ENCODE measurements at places on chromosomes 6 and 20.

DNA sequence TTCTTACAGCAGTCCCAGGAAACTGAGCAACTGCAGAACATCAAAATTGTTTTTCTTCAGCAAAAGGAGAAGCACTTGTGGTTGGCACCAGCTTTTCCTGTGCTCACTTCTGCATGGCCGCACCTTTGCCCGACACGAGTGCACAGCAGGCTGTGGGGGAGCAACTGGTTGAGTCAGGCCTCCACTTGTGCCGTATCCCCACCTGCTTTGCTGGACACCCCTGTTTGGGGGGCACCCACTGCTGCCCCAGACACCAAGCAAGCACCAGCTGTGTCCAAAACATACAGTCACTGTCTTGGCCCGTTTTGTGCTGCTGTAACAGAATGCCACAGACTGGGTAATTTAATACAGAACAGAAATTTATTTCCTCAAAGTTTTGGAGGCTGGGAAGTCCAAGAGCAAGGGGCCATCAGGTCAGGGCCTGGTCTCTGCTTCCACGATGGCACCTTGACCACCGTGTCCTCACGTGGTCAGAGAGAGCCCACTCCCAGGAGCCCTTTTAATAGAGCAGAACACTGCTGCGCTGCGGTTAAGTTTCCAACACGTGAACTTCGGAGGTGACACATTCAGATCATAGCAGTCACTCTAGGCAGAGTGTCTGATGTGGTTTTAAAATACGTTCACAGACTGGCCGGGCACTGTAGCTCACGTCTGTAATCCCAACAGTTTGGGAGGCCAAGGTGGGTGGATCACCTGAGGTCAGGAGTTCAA, 8.7 kb upstream of the GMEB2 start:
- peak; percentile 76 for DNase-seq

DNA sequence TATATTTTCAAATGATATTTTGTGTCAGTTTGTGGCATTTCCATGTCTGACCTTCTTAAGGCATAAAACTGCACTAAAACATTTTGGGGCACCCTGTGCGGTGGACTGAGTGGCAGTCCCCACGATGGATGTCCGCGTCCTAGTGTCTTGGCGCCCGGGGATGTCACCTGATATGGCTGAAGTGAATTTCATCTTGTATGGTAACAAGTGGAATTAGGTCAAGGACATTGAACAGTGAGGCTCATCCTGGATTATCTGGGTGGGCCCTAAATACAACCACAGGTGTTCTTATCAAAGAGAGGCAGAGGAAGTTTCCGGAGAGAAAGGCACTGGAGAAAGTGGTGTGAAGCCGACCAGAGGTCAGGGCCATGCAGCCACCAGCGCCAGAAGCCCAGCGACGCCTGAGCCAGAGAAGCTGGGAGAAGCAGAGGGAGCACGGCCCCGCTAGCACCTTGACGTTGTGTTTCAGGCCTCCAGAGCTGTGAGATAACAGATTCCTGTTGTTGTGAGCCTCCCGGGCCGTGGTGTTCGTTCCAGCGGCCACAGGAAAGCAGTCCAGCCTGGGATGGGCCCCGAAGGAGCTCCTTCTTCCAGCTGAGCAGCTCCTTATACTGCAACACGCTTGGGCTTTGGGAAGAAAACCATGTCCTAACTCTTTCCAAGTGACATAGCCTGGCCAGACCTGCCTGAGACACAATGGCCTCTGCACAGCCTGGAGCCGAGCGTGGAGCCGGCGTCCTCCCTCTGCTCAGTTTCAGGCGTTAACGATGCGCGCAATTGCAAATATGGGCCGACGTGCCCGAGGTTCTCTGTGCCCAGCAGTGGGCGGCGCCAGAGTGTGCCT, 22.5 kb downstream of the THBS2 start:
- no peak for DNase-seq

- DNase-seq, result peak; percentile 18
These were observed 116.7 kb downstream of the JPH2 start for GRCh38 chr20:44070139-44070900.

GRCh38 chr20:61558726-61559125, 306.7 kb downstream of the CDH4 start:
- DNase-seq, result no peak

DNA sequence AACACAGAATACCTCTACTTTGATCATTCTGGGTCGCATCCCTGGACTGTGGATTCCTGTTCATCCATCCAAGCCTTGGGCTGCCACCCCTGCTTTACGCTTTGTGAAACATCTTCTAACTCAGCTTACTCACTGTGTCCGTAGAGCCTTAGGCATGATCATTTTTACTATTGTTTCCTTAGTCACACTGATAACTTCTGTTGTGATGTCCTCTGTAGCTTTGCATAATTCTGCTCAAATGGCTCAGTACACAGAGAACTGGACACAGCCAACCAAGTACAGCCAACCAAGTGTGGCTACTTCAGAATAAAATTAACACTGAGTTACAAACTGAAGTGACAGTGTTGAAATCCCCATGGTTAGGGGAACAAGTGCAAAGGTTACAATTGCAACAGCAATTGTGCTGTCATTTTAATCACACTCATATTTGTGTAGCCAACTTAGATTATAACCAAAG, 8.6 kb upstream of the FKBP1A start:
- no peak for DNase-seq

GRCh38 chr6:6981681-6982322, 126.0 kb upstream of the RREB1 start:
- DNase-seq, result peak; percentile 5

DNA sequence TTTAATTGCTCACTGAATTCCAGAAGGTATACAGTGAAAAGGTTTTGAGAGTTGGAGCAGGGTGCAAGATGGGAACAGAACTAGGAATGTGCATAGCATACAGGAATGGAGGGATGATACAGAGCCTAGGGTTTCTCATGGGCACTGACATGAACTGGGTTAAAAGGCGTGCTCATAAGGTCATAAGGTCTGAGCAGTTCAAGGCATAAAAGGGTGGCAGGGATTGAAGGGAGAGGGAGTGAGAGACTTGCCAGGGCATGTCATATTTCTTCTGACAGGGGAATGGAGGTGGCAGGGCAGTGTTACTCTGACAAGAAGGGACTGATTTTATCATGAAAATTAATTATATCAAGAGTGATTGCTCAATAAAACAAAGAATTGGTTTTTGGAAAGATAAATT, 4.7 kb downstream of the MLIP start:
- DNase-seq, result no peak

- no peak for DNase-seq
These were observed 170.6 kb downstream of the CARMIL1 start for GRCh38 chr6:25449774-25450173.

GRCh38 chr6:34242252-34243130, 5.8 kb downstream of the HMGA1 start:
- DNase-seq, result no peak

DNA sequence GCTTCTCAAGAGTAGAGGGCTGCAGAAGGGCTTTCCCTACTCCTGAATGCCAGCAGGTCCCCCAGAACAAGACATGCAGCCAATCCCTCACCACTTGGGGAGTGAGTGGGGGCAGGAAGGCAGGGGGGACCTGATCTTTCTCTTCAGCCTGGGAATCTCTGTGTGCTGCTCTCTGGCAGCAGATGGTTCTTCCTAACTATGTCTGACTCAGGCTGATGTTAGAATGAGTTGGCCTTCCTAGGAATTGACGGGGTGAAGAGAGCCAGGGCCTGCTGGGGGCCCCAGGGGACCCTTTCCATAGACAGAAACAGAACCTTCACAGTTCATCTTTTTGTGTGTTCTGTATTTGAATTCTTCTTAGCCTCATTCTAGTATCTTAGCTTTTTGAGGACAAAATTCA, 29.0 kb upstream of the TCP11 start:
- DNase-seq, result no peak

GRCh38 chr6:43724914-43725642, 37.5 kb upstream of the MRPS18A start:
- peak; percentile 86 for DNase-seq

- DNase-seq, result no peak
These were observed 13.3 kb downstream of the GSS start for GRCh38 chr20:34942301-34942700.

- DNase-seq, result no peak
These were observed 403.1 kb downstream of the BTBD9 start for GRCh38 chr6:38236631-38237030.

GRCh38 chr6:1787894-1788293, 178.2 kb downstream of the FOXC1 start:
- DNase-seq, result no peak
